A549 treated with dexamethasone at 1 μM for 4 hours (cell line): ENCODE measurements at places on chromosomes 4 and X. TPM values are rescaled to one million over a fixed set of nuclear protein-coding genes. Genes with fewer than 3 reads are reported as not detected.

The ZNF827 gene
- total RNA-seq = 1.8 to 4.3 TPM (median 2.9 TPM) in 5 replicates

The MAGEA8 gene
- total RNA-seq = not detected in 5 replicates

The PAGE2 gene
- total RNA-seq = not detected in 5 replicates

The EGFL6 gene
- total RNA-seq = 0.05 TPM in 1 of 5 replicates, not detected in the others
